ENCODE measurements at places on chromosomes 11 and 22.

DNA sequence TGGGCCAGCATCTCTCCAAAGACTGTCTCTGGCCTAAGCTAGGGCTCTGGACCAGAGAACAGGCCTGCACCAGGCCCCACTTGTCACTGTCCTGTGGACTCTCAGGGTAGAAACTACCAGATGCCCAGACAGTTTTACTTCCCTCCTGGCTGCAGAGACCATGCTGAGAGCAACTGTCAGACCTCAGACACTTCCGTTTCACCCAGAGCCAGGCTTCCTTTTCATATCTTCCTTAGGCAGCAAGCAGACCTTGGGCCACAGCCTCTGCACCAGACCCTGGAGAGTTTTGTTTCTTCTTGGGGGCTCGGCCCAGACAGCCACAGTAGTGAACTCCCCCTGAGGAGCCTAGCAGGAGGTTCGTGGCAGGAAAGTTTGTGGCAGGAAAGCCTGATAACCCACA is 12.1 kb upstream of the FCHSD2 start:
- DNase-seq: no peak

GRCh38 chr11:4064278-4064955 is 30.2 kb upstream of the RRM1 start:
- DNase-seq: no peak

DNA sequence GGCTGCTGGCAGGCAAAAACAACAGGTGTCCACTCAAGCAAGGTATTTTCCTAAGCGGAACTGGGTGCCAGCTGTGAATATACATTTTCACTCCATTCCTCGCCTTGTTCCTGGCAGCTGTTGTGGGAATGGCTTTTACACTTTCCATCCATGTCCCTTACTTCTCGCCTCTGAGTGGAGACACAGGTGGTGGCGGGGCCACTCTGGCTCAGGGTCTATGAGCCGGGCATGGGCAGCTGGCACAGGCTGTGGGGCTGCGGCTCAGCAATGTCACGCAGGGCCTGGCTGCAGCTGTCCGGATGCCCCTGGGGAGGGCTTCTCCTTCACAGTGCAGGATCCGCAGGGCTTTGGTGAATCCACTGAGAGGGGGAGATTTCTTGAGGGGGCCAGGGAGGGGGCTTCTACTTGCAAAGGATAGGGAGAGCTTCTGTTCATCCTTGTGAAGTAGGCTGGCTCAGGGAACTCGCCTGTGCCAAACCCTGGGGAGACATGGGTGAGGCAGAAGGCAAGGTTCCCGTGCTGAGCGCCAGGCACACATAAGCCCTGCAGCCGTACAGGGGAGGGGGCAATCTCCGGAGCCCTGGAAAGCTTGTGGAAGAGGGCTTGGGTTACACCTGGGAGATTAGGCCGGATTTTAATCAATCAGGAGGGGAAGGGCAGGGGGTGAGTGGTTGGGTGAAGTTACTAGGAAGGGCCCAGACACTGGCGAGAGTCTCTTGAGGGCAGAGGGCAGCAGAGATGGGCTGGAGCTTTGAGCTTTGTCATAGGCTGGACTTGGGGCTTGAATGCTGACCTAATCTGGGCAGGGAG is 45.7 kb downstream of the KCNQ1OT1 start:
- DNase-seq: no peak

GRCh38 chr11:133917921-133918607 is 38.7 kb downstream of the IGSF9B start:
- DNase-seq: no peak

GRCh38 chr11:80443177-80443576 is 1002.3 kb upstream of the TENM4 start:
- no peak for DNase-seq

DNA sequence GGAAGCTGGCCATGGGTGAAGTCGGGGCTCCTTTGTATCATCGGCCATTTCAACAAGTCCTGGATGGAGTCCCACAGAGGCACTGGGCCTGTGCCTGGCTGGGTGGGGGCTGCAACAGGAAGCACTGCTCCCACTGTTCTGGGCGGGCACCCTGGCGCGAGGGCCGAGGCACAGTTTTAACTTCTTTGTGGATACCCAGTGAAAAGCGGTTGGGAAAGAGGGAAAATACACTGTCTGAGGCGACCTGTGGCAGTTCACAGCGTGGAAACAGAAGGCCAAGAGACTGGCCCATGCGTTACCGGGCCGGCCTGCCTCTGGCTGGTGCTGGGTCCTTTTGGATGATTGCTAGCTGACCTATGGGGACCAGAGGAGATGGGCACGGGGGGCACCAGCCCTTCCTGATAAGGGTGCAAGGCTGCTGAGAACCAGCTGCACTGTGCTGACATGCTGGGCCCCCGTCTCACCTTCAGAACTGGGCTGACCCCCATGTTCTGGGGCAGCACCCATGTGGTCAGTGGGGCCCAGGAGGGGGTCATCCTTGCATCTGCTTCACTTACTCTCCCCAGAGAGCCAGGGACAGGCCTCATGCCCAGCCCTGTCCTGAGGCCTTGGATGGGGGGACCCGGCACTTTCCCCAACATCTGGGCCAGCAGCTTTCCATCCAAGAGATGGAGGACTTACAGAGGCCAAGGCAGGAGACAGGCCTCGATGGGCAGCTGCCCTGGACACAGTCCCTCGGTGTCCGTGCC is 4.2 kb downstream of the OVOL1 start:
- no peak for DNase-seq

DNA sequence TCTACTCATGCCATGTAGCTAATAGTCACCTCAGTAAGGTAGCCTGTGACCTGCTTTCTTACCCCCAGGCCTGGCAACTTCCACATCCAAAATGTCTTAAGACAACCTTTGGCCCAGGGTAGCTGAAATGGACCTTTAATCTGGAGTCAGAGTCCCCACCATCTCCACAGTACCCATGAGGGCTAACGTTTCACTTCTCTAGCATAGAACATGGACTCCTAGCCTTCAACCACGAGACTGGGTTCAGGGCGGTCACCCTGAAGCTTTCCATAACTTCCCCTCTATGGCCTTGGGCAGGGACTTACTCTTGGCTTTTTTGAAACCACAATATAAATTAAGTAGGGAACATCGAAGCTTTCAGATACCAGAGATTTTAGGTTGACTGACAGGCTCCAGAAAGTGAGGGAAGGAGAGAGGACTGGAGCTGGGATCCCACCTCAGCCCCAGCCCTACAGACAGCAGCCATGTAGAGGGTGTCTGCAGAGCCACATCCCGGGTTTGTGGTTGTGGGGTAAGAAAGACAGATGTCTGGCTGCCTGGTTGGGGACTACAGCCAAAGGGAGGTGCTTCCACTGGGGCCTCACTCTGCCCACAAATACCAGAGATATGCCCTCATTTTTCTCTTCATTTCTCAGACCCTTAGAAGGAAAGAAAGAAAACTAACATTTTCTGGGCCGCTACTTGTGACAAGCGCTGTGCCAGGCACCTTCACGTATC is 2.6 kb downstream of the TBC1D10A start:
- DNase-seq: no peak

- DNase-seq: peak; percentile 72
Measured at GRCh38 chr22:41028841-41029240, 63.6 kb upstream of the EP300 start.

- DNase-seq: no peak
Measured at GRCh38 chr11:43574949-43575912, 105.3 kb upstream of the HSD17B12 start.

DNA sequence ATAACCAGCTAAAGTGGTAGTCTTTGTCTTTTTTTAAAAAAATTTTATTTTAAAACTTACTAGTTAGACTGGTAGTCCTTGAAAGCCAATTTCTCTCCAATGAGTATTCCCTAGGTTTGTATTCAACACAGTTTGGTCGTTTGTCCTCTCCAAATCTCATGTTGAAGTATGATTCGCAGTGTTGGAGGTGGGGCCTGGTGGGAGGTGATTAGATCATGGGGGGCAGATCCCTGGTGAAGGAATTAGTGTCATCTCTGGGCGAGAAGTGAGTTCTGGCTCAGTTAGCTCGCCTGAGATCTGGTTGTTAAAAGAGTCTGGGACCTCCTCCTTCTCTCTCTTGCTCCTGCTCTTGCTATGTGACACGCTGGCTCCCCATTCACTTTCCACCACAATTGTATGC is 18.0 kb downstream of the FLI1 start:
- DNase-seq: no peak

DNA sequence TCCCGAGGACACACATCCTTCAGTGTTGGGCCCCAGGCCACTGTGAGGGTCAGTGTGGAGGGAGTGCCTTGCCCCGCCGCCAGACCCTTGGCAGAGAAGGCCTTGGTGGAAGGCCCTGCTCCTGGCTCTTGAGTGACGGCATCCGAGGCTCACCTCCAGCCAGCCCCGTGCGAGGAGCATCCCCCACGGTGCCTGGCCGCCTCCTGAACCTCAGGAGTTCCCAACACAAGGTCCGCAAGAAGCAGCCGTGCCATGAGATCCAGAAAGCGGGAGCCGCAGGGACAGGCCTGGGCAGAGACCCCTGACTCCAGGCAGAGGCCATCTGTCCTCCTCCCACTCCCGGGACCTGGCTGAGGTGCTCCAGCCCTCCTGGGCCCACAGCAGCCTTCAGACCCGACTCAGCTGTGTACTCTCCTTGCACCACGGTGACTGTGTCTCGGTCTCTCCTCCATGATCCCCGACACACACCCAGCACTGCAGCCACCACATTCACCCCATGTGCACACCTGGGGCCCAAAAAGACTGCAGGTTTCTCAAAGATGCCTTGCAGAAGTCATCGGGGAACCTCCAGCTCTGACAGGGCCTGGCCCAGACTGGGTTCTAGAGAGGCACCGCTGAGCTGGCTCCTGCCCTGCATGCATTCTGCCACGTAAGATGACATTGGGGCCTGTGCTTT is 870.2 kb downstream of the BRD1 start:
- no peak for DNase-seq

DNA sequence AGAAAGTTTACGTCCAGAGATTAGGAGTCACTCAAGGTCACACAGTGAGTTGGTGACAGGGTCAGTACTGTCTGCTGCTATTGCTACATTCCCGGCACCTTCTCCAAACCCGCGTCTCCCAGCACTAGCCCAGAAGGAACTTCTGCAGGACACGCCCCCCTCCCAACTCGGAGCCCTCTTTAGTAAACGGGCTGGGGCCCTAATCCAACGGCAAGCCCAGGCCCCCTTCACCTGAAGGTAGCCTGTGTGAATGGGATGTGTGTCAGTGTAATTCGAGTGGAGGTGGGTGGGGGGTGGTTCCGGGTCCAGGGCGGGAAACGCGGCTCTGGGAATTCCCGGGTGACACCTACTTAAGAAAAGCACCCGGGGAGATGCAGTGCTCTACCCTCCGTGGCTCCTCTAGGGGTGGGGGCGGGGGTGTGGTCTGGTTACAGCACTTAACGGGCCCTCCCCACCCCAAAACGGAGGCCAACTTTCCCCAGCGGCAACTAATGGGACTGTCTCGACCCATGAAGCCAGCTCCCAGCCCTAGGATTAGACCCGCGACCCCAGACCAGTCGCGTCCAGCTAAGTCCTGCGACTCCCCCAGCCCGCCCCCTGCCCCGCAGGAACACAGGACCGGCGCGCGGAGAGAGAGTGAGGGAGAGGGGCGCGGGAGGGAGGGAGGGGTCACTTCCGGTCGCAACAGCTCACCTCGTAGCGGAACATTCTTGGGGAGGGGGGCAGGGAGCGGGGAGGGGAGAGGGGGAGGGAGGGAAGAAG is 468 bp downstream of the PATL1 start:
- peak; percentile 31 for DNase-seq

DNA sequence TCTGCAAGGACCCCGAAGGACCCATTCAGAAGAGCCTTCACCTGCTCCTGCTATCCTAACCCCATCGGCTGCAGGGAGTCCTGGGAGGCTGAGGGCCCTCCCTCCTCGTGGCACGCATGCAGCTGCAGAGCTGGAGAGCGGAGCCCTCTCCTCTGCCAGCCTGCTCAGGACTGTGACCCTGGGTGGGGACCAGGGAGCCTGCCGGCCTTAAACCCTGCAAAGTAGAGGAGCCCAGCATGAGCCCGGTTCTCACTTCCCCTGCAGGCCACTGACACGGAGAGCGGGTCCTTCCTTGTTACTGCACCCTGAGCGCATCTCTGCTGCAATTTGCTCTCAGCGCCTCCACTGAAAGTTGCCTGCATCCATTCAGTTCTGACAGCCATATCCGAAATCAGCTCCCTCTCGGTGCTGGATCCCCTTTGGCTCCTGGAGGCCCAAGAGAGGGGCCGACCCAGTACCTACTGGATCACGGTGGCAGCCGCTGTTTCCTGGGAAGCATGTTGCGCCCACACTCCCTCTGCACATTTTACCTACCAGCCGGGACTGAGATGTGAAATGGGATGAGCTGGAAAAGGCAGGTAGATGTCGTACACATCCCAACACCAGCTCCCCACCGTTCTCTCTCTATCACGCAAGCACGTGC is 312.1 kb downstream of the NTM start:
- no peak for DNase-seq

- DNase-seq: no peak
Measured at GRCh38 chr11:120236169-120237107, 3.5 kb upstream of the POU2F3 start.

GRCh38 chr11:42923651-42924050 is 388.1 kb upstream of the API5 start:
- DNase-seq: no peak

DNA sequence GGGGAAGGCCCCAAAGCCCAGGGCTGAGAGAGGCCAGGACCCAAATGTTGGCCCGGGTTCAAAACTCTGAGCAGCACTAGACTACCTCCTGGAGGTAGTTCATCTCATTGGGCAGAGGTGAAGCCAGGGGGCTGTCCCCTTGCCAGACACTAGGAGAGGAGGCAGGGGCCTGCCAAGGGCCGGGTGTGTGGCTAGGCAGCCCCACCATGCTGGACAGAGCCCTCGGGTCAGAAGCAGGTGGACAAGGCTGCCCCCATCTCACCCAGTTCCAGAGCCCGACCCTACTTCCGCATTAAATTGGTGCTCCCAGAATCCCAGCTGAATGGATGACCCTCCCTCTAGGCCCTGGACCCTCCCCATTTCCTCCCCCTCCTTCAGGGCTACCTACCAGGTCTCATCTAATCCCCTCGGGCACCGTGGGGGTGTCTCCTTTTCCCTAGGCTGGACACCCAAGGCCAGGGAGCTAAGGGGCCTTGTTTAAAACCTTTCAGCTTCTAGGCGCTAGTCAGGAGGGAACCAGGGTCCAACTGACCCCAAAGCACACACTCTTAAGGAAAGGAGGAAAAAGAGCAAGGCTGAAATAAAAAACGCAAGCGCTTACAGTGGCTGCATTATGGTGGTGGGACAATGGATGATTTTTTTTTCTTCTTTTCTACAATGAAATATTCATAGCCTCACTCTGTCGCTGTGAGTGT is 72.1 kb upstream of the TCF20 start:
- no peak for DNase-seq

- DNase-seq: no peak
Measured at GRCh38 chr11:110453684-110454354, 24.1 kb downstream of the FDX1 start.

DNA sequence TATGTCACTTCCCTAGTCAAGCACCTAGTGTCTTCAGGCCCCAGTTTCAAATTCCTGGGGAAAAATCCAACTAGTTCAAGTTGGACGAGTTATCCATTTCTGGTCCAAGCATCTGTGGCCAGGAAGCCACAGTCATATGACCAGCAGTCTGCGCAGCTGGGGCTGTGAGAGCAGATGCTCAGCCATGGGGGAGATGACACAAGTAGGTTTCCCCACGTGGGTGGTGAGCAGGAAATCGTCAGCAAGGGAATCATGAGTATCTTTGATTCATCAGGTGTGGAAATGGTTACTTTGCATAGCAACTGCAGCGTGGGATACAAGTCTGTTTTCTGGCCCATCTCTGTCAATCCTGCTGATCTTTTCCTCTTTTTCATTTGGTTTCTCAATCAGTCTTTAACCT is 185.3 kb downstream of the C11orf91 start:
- no peak for DNase-seq
